HTR-8/SVneo (cell line): ENCODE measurements at places on chromosomes 3 and 15.

DNA sequence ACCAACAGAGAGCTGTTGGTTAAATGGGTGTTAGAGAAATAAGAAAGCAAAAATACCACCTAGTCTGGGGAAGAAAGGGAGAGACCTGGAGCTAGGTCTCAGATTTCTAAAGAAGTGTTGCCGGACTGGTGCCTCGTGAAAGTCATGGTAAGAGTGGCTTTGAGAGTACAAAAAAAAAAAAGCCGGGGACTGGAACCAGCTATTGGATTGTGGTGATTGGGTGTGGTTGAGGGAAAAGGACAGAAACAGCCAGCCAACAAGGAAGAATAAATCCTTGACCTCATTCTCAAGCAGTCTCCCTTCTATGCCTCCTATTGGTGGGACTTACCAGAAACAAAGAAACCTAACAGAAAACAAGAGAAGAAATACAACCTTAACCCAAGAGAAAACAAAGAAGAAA lies 346.4 kb upstream of the KCNMB2 start:
- DNase-seq, result no peak

DNA sequence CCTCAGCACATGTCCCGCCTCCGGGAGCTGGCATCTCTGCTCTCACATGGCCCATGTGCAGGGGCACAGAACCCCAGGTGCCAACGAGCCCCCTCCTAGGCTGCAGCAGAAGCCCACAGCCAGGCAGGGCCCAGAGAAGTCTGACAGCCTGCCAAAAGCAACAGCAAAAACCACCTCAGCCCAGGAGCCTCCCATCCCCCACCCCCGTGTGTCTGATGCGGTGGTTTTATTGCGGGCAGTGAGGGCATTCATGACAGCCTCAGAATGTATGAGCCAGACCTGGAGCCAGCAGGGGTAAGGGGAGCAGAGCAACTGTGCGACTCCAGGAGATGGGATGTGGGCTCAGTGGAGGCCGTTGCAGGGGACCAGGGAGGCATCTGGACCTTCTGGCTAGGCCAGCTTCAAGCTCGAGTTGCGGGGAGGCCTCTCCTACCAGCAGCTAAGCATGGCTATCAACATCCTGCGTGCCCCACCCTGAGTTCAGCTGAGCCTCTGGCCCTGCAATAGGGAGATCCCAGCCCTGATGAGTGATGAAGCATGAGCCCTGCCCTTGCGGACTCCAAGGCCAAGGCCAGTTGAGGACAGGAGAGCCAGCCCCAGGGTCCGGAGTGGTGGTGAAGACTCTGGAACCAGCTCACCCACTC lies 52.5 kb downstream of the CYP11A1 start:
- no peak for DNase-seq

DNA sequence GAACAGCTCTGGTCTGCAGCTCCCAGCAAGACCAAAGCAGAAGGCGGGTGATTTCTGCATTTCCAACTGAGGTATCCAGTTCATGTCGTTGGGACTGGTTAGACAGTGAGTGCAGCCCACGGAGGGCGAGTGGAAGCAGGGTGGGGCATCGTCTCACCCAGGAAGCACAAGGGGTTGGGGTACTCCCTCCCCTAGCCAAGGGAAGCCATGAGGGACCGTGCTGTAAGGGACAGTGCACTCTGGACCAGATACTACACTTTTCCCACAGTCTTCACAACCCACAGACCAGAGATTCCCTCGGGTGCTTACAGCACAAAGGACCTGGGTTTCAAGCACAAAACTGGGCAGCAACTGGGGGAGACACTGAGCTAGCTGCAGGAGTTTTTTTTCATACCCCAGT lies 8.5 kb upstream of the SLC25A36 start:
- DNase-seq, result no peak

- no peak for DNase-seq
Observed at GRCh38 chr3:2770451-2770850, 339.7 kb downstream of the IL5RA start.

GRCh38 chr3:106317141-106318055 lies 448.6 kb upstream of the CBLB start:
- no peak for DNase-seq

DNA sequence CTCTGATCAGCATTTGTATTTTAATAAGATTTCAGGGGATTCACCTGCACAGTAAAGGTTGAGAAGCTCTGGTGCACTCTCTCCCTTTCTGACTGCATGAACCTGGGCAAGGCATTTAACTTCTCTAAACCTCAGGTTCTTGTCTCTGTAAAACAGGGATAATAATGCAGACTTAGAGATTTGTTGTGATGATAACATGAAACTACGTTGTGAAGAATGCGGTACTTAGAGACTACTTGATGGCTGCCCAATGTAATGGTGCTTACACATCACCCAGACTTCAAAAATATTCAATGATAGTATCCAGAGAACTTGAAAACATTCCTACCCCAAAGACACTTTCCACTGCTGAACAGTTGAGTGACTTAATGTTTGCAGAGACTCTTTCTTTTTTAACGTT lies 19.8 kb upstream of the TNFSF10 start:
- no peak for DNase-seq

- DNase-seq, result no peak
Observed at GRCh38 chr3:79555655-79556054, 212.1 kb downstream of the ROBO1 start.

DNA sequence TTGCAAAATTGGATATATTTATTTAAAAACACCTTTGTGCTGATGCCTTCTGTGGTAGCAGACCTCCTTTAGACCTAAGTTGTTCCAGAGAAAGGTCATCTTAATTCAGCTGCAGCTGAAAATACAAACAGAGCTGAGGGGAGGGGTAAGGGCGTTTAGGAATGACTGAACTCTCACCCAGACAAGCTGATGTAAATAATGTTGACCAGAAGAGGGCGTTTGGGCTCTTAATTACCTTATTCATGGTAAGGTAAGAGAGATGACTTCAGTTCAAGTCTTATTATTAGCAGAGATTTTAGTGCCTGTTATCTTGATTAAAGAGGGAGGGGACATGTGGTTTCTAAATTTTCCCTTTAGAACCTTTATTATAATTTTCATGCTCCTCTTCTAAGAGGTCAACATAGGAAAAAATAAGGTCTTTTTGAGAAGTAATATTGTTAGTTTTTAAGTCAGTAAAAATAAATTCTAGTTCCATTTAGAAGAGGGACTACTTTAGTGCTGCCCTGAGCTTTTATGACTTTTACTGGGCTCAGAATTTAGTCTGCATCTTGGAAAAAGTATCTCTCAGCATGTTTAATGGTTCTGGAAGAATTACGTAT lies 46.3 kb downstream of the GPR171 start:
- peak; percentile 59 for DNase-seq

GRCh38 chr3:19947549-19948225 lies 790 bp downstream of the RAB5A start:
- DNase-seq, result peak; percentile 35

DNA sequence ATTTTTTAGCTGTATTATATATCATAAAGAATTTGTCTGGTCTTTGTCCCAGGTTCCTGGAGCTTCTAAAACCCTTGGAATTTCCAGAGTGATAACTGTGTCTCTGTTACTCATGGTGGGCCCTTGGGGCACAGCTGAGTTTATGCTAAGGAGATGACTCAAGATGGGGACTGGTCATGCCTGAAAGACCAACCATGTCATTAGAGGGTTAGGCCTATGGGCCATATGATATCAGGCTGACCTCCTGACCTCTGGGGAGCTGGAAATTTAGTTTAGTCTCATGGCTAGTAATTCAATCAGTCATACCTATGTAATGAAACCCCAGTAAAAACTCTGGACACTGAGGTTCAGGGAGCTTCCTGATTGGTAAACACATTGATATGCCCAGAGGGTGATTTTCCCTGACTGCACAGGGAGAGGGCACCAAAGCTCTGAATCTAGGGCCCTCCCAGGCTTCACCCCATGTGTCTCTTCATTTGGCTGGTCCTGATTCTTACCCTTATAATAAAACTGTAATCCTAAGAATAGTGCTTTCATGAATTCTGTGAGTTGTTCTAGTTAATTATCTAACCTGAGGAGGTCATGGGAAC lies 69.6 kb downstream of the EEFSEC start:
- no peak for DNase-seq

DNA sequence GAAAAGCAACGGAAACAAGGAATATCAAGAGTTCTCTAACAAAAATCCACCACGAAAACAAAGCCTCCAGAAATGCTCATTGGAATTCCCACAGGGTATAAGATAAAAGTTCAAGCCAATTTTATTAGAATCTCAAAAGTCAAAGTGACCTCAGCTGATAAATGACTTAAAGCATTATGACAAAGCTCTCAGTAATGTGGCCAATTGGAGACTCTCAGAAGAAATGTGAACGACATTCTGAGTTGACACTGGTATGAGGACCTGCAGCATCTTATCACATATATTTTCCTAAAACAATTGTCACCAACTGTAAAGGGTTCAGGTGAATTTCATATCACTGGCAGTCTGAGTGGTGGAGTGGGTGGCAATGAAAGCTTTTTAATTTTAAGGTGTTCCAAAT lies 199.1 kb downstream of the FOXP1 start:
- no peak for DNase-seq

GRCh38 chr3:99910752-99911290 lies 93.2 kb downstream of the CMSS1 start:
- DNase-seq, result no peak
